ENCODE measurements at places on chromosomes 4 and X.

GRCh38 chr4:19358015-19358414 lies 893.7 kb upstream of the SLIT2 start:
- no peak for DNase-seq

- DNase-seq = no peak
These were observed 8.5 kb upstream of the AKAP17A start for GRCh38 chrX:1582686-1583437.

DNA sequence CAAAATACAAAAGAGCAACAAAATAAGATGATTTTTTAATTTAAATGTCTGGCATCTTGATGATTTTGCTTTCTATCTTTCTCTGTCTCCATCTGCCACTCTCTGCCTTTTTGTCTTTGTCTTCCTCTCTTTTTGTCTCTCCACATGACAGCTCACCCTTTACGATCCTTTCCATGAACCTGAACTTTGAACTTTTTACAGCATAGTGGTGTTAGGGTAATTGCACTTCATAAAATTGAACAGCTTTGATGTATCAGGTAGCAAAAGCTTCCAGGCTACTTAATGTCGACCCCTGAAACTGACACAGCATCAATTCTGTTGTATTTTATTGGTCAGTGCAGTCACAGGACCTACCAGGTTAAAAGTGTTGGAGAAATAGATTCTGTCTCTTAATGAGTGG lies 1517.0 kb downstream of the ADGRL3 start:
- DNase-seq = no peak

GRCh38 chr4:7857238-7857701 lies 82.4 kb downstream of the AFAP1 start:
- DNase-seq = no peak

DNA sequence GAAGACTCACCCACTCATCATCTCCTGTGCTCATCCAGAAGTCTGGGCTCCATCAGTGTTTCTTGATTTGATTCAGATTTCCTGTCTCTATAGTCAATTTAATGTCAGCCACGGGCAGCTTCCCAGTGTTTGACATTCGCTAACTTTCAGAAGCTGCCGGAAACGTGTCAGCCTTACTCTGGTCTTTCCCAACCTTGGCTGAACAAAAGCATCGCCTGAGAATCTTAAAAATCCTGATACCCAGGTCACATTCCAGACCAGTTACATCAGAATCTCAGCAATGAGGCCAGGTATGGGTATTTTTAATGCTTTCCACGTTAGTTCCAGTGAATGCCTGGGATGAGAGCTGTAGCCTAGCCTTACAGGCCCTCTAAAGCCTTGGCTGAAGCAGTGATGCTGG lies 233.8 kb downstream of the FRMPD4 start:
- no peak for DNase-seq

GRCh38 chr4:153649572-153649991 lies 34.5 kb upstream of the TLR2 start:
- no peak for DNase-seq

- DNase-seq = peak; percentile 73
These were observed 769 bp downstream of the TCEAL1 start for GRCh38 chrX:103629318-103630170.

GRCh38 chr4:184403384-184403781 lies 71.0 kb downstream of the IRF2 start:
- no peak for DNase-seq

GRCh38 chrX:154441984-154442707 lies 1.8 kb upstream of the FAM50A start:
- DNase-seq = no peak

DNA sequence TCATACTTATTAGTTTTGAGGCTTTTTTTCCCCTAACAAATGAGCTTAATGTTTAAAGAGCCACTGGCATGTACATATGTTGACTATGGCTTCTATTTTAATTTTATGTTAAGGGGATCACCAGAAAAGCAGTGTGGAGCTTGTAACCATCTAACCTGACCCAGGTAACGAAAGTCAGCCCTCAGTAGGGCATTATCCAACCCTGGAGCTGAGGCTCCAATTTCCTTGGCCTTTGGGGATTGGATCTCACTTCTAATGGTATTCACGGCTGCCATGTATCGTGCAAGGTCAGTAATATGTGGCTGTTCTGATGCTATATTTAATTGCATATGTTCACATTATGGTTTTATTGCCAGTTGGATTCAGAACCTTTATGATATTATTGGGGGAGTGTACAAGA lies 75.2 kb upstream of the CCSER1 start:
- no peak for DNase-seq

DNA sequence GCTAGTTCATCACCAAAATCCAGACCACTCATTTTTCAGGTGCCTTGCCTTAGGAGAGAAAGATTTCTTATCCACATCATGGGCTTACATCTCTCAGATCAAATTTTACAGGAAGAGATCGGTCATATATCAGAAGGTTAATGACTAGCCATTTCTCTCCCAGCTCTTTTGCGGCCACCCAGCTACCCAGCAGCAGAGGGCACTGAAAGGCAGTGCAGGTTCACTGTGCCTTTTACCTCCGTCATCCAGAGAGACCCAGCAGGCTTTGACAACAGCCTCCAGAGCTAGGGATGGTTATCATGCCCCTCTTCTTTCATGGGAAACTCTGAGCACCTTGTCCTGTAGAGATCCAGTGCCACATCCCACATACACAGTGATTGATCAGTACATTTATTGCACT lies 384.8 kb downstream of the AFF2 start:
- DNase-seq = no peak

DNA sequence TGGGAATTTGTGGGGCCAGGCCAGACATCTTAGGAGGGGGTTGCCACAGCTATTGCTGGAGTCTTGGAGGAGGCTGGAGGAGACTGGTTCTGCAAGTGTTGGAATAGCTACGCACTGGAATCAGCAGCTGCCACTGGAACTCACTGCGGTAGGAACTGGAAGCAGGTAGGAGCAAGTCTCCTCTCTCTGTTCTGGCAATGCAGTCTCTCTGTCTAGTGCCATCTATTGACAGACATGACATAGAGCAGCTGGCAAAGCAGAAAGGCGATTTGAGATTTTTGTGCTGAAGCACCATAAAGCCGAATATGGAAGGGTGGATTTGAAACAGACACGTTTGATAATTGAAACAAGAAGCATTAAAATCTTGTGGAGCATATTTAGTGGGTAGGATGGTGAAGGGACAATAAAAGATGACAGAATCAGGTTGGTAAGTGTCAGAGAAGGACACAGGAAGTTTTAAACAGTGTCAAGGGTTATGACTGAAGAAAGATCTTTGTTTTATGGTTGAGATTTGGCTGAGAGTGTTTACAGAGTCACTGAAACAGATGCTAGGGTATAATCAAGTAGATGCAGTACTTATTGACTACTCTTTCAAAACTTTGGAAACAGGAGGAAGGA lies 23.5 kb upstream of the SYNPO2 start:
- peak; percentile 63 for DNase-seq

DNA sequence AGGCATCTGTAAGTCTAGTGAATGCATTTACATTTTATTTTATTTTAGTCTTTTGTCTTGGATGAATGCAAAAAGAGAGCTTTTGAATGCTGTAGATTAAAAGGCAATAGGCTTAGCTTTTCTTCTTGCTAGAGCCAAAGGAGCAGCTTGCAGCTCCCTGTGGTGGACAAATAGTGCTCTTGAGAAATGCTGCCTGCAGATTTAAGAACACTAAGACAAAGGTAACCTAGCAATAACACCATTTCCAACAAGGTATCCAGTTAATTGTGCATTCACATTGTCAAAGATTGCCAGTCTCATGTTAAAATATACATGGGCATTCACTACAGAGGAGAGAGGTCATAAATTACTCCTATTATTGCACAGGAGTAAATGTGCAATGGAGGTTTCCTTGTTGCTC lies 859.2 kb upstream of the PRKX start:
- no peak for DNase-seq

GRCh38 chr4:87872028-87872427 lies 39.3 kb downstream of the MEPE start:
- DNase-seq = no peak

DNA sequence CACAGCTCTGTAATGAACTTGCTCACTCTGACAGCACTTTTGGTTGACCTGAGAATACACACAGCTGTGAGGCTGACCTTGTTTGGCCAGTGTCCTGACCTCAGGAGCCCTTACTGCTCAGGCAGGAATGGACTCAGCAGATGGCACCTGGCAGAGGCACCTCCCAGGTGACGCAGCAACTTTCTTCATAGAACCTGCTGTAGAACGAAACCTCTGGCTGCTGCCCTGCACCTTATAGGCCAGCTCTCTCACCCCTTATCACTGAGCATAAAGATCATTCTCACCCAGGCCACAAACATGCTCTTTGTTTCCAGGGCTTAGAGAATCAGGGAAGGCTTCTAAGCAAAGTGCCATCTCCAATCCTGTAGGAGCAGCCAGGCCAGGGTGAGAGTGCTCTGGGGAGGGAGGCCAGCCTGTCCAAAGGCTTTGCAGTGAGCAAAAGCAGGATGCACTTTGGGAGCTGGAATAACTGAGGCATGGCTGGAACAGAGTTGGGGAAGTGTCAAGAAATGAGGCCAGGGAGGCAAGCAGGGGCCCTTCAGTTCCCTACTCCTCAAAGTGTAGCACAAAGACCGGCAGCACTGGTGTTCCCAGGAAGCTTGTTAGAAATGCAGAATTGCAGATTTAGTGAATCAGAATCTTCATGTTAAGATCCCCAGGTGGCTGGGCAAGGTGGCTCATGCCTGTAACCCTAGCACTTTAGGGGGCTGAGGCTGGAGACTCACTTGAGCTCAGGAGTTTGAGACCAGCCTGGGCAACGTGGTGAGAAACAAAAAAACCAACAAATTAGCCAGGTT lies 13.3 kb upstream of the CENPU start:
- no peak for DNase-seq

DNA sequence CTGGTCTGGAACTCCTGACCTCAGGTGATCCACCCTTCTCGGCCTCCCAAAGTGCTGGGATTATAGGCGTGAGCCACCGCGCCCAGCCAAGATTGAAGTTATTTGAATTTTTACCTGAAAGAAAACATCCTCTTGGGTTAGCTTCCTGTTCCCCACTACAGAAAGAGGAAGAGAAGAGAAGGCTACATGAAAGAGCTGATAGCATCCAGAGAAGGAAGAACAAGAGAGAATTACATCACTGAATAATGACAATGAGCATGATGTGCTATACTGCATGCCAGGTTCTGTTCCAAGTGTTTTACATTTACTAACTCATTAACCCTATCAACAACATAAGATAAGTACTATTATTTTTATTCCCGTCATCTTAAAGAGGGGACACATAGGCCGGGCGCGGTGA lies 11.5 kb upstream of the TBC1D1 start:
- DNase-seq = no peak

DNA sequence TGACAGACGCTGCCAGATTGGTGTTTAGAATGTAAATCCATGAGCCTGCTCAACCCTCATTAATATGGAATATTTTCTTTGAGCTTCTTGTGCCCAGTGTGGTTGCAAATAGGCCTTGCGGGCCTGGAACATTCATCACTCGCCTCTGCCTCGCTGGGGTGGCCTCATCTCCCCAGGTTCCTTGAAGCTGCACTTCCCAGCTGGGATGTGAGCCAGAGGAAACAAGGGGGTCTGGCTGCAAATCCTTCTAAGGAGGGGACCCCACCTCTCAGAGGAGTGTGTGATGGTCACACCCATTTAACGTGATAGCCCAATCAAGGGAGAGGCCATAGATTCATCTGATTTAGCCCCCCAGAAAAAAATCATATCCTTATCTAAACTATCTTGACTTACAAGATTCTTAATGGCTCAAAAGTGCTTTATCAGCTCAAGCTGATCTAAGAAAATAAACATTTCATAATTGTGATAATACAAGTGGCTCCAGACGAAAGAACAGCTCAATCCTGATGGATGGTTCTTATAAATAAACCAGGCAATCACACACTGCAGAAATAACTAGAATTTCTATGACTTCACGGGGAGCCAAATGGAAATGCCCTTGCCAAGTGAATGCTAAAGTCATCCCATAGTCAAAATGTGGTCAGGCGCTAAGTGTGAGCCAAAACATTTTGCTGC lies 189.9 kb downstream of the PTTG2 start:
- no peak for DNase-seq

DNA sequence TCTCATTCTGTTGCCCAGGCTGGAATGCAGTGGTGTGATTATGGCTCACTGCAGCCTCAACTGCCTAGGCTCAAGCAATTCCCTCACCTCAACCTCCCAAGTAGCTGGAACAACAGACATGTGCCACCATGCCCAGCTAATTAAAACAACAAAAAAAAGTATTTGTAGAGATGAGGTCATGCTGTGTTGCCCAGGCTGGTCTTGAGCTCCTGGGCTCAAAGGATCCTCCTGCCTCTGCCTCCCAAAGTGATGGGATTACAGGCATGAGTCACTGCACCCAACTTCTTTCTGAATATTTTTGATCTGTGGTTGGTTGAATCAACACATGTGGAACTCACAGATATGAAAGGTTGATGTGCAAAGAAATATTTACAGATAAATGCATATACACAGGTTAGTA lies 18.5 kb upstream of the SEPTIN11 start:
- DNase-seq = no peak

DNA sequence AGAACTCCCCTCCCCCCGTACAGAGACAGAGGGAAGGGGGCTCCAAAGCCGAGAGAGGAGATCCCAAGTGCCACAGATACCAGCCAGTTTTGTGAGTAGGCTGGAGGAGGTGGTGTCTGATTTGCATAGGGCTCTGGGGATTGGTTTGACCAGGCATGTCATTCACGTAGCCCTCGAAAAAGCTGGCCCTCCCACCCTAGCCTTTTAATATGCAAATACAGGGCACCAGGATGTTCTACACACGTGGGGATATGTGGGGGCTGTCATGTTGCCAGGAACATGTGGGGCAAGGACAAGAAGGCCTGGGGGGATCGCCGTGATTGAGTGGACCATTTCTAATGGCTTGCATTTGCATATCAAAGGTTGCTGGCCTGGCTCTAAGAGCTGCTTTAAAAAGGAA lies 272.9 kb downstream of the PPP1R2C start:
- DNase-seq = no peak

GRCh38 chrX:24030597-24030996 lies 3.6 kb upstream of the KLHL15 start:
- DNase-seq = no peak

DNA sequence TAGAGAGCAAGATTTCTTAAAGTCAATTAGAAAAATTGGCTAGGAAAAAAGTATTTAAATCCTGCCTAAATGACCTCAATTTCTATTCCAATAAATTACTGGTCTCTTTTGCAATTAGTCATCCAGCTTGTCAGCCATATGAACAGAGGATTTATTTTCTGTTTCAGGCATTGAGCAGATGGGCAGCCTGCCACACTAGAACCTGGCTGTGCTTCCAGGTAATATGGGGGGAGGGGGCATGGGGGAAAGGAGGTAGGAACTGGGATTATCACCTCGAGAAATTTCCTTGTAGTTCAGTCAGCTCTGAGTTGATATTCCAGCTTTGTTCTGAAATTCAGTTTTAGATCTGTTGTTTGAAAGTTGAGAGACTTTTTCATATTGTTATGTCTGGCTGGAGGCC lies 206.3 kb upstream of the LCORL start:
- no peak for DNase-seq

GRCh38 chrX:144293229-144293628 lies 409.4 kb downstream of the UBE2NL start:
- DNase-seq = no peak

DNA sequence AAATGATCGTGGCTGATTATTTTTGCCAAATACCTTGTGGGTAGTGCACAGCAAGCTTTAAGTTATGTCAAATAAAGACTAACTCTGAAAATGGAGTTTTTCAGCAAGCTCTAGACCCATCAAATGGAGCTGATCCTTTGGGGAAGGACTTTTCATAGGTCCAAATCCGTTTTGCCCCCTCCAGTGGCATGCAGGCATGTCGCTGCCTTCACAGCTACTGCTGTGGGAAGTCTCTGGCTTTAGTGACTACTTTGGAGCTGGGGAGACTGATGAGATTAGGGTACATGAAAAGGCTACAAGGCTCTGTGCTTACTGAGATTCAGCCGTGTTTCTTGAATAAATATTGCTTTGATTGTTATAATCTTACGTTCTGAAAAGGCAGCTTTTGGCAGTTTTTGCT lies 106.6 kb upstream of the HS3ST1 start:
- DNase-seq = no peak

All from BE2C (cell line).